Activated CD8-positive, alpha-beta memory T cell treated with anti-CD3 and anti-CD28 coated beads, Interleukin-2, amount 50 U/mL, for 4 hours (primary cell): ENCODE measurements at places on chromosomes 5 and 9.

DNA sequence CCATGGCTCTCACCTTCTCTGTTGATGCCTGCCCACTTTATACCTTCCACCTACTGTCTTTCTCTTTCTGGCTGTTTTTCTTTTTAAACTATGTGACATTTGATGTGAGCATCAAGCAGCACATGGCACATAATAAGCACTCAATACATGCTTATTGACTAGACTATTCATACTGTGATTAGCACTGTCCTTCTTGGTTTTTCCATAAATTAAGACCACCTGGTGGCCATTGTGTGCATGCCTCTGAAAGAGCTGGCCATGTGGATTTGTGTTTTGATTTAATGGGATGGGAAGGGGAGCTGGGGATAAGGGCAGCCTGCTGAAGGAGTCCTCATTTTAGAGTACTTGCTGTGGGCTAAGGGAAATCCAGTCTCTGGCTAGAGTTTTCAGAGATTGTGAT is 79.4 kb downstream of the ARHGEF28 start:
- DNase-seq: no peak

GRCh38 chr5:14532180-14532579 is 49.4 kb upstream of the OTULINL start:
- DNase-seq: no peak

- no peak for DNase-seq
These were observed 69.0 kb upstream of the GGTA1 start for GRCh38 chr9:121568343-121569265.

GRCh38 chr5:31516802-31517201 is 15.1 kb downstream of the DROSHA start:
- DNase-seq: no peak

DNA sequence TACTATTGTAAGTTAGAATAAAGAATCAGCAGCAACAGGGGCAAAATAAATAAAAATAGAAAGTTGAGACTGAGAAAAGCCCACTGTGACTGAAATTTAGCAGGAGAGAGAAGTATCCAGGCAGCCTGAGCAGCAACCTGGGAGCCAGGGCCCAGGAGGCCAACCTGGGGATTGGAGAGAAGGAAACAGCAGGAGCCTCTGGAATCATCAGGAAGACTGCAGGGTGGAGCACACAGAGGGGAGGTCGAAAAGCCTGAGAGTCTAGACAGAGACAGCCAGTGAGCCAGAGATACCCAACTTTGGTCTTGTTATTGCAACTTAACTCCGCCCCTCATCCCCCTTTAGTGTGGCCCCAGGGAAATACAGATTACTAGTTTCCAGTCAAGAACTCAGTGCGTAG is 98.6 kb downstream of the SLC1A3 start:
- DNase-seq: no peak

GRCh38 chr5:151047814-151048425 is 27.5 kb downstream of the GPX3 start:
- no peak for DNase-seq

- DNase-seq: no peak
These were observed 1.3 kb downstream of the SH3RF2 start for GRCh38 chr5:145937432-145938250.

- no peak for DNase-seq
These were observed 7.7 kb downstream of the MACROH2A1 start for GRCh38 chr5:135391116-135391868.

DNA sequence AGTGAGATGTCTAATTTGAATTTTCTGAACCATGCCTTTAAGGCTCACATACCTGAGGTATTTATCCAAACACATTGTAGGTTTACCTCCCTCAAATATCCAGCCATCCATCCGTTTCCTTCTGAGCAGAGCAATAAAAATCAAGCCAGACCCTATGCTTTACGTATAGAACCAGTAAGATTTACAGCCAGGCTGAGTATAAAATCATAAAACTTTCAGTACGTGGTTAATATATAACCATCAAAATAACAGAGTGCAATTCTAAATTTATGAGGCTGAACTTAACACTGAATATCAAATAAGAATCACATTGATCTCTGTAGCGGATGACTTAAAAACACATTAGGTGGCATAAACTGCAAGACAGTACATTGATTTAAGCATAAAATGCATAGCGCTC is 877.9 kb upstream of the WWC1 start:
- no peak for DNase-seq

DNA sequence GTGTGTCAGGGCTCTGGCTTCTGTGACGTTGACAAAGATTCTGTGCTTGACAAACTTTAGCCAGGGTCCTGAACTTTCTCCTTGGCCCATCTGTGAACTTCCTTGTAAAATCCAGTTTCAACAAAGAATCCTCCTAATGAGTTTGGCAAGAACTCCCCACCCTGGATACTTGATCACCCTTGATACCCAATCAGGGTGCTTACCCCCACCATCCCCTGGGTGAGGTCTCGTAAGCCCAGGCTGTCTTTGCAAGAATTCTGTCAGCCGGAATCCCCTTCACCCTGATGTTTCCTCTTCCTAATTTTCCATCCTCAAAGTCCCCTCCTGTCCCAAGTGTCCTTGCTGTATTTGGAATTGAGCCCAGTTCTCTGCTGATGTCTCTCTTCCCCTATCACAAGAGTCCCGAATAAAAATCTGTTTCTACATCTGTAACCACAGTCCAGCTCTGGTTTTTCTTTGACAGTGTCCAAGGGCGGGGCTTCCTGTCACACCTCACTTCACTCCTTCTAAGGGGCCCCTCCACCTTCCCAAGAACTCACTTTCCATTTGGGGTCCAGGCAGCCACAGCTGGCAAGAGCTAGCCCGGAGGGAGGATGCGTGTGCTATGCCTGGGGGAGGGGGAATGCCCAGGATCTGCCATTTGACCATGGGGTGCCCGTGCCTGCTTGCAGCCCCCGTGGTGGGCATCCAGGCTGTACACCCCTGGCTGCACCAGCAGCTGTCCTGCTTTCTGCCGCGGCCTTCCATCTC is 2.7 kb upstream of the CARD19 start:
- peak; percentile 12 for DNase-seq

- no peak for DNase-seq
These were observed 49.0 kb downstream of the PDE8B start for GRCh38 chr5:77259476-77259875.

DNA sequence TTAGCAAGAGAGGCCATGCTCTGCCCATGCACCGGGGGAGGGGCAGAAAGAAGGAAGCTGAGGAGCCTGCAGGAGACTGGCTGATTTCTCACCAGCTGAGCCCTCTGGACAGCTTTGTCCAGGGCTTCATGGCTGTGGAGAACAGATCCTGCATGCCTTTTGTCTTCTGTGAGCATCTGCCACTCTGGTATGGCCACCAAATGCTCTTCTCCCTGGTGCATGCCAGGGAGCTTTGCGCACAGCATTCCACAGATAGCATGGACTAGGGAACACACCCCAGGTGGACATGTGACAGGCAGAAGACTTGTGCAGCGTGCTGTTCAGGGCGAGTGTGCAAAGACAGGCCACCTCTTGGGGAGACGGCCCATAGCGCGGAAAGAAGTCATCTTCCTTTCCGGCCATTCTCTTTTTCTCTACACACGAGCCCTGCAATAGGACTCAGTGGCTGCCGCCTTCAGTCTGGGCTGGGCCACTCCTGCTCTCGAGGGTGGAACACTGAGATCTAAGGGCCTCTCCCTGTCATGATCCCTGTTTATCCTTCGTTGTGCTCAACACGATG is 56.7 kb downstream of the GADD45G start:
- no peak for DNase-seq

GRCh38 chr9:95726756-95727155 is 148.7 kb upstream of the ERCC6L2 start:
- DNase-seq: no peak

DNA sequence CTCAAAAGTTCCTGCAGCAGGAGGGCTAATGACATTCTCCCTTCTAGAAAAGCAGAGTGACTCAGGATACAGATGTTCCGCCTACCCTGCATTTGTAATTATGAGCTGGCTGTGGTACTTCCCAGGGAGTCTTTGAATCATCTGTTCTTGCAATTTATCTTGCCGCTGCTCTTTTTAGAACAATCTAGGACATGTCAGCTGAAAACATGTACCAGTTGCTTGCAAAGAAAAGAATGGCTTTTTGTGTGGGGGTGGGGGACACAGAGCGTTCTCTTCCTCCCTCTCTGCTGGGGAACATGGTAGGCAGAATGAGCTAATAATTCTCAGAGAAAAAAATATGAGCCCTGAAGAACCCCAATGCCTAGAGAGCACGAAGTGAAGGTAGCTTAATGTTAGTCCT is 51.7 kb upstream of the TUT7 start:
- no peak for DNase-seq

- no peak for DNase-seq
These were observed 7.3 kb upstream of the TENT4A start for GRCh38 chr5:6705959-6706358.

DNA sequence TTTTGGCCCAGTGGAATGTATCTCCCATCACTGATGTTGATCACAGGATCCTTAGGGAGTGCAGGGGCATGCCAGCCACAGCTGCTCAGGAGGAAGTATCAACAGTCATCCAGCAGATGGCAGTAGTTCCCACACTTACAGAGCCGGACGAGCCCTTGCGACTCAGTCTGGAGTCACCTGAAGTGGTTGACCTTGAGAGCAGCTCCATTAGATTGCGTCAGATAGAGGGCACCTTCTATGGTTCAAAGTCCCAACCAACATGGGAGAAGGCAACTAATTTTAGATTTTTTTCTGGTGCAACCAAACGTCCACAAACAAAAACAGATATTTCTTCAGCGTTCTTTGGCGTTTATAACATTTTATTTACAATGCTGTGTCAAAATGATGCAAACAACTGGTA is 124.5 kb downstream of the EGFLAM start:
- DNase-seq: peak; percentile 36

DNA sequence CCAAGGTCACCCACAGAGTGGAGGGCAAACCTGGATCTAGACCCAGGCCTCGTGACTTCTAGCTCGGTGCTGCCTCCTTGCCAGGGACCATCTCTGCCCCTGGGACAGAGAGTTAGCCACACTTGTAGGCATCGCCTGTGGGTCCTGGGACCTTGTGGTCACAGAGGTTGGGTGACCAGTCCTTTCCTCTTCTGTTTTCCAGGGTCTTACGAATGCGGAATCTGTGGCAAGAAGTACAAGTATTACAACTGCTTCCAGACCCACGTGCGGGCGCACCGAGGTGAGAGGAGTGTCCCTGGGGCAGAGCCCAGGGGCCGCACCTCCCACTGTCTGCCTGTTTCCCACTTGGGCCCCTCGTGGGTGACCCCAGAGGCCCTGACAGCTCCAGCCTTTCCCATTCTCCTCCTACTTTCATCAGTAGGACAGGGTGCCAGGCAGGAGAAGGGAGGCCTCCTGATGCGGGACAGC is 76.3 kb downstream of the AMBP start:
- no peak for DNase-seq

DNA sequence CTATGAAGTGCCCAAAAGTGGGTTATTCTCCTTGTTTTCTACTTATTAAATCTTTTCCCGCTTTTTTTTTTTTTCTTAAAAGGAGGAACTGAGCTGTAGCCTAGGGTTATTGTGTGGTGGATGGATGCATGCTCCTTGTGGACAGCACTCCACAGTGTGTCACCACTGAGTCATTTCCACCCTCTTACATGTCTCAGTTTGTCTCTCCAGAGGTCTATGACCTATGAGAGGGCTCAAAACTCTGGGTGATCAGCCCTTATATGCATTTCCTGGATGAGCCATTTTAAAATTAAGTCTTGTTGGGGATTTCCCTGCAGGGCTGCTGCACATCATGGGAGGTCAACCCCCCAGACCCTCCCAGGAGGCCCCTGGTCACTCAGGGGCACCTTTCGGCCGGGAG is 102.2 kb upstream of the MOCS2 start:
- no peak for DNase-seq

DNA sequence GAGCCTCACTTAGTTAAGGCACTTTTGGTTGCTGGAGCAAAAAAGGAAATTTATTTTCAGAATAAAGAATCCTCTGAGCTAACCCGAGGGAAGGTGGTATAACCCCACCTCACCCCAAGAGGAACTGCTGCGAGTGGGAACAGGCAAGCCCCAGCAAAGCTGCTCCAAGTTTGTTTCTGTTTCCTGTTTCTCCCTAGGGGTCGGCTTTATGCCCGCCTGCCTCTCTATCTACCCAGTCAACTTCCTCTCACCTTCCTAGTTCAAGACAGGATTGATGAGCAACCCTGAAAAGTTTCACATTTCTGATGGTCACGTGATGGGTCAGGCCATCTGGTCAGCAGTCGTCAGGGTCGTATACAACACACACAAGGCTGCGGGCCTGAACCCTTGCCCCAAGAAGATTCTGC is 31.1 kb downstream of the TRIO start:
- no peak for DNase-seq

DNA sequence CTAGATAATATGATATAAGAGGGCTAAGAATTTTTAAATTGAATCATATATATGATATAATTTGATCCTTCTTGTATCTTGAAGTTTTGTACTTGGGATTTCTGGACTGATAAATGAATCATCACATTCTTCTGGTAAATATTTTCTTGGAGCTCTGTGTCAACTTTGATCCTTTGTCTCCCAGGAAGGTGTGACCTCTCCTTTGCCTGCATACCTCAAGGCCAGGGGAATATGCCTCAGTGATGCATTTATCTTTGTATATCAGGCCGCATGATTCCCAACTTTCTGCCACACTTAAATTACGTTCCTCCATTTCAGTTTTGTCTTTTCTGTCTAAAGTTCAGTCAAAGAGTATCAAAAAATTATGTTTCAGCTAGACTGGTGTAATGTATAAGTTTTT is 101.2 kb downstream of the NLN start:
- no peak for DNase-seq

GRCh38 chr5:35470866-35471265 is 146.8 kb upstream of the SPEF2 start:
- no peak for DNase-seq

DNA sequence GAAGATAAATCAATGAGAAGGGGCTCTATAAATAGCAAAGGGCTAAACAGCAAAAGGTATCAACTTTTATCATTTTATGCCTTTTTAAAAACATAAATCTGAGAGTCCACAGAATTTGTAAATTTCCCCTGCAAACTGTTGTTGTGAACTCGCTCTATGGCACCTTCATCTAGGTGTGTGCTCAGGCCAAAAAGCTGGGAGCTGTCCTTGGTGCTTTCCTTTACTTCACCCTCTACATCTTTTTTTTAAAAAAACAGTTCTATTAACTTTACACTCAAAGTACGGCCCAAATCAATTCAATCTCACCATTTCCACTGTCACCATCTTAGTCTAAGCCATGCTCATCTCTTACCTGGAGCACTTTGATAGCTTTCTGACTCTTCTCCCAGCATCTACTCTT is 108.2 kb upstream of the GPR151 start:
- no peak for DNase-seq

DNA sequence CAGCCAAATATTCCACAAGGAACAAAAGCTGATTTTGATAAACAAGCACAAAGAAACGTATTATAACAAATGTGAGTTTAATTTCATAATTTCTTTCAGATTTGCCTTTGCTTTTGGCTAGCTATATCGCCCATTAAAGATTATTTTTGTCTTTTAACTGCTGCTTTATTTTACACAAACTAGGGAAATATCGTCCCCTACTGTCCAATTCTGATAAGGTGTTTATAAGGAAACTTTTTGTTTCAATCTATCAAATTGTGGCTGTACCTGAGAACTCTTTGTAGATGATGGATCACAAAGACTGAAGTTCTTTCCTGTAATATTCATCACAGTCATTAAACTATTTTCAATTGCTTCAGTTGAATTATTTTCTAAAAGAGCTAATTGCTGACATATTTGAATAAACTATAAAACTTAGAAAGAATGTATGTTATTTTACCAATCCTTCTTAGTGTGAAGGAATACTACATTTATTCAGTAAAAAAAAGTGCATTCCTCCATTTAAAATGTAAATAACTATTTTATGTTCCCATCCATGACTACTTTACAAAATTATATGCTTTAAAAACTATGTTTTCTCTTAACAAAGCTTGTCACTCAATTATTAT is 431.3 kb upstream of the ITGA1 start:
- DNase-seq: no peak
